GM04504 (cell line): ENCODE measurements at places on chromosomes 7 and 10.

- DNase-seq, result no peak
These were observed 39.5 kb downstream of the XRCC2 start for GRCh38 chr7:152636441-152636840.

DNA sequence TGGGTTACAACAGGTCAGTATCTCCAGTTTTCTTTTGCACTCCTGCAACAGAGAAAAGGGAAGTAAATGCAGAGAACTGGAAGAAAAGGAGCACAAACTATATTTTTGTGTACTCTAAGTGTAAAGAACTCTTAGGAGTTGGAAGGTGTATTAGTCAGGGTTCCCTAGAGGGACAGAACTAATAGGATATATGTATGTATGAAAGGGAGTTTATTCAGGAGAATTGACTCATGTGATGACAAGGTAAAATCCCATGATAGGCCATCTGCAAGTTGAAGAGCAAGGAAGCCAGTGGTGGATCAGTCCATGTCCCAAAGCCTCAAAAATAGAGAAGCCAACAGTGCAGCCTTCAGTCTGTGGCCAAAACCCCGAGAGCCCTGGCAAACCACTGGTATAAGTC, 22.6 kb upstream of the RAB18 start:
- DNase-seq, result no peak

DNA sequence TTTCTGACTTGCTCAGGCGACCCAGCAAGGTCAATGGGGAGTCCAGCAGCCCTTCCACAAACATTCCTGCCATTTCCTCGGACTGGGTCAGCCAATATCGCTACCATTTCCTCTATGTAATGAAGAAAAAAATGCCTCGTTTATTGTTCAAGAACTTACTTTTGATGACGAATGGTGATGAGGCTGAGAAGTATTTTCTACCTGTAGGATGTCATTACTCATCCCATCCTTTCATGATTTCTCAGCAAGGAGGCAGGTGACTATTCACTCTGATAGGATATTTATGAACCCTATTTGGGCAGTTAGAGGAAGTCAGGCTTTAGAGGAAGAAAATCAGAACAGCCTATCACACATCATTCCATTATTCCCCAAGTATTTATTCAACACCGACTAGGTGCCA, 178.6 kb downstream of the FANK1 start:
- DNase-seq, result no peak

GRCh38 chr10:27541796-27542729, 38.0 kb downstream of the RAB18 start:
- no peak for DNase-seq

GRCh38 chr10:13890233-13891127, 303.7 kb downstream of the PRPF18 start:
- DNase-seq, result no peak

DNA sequence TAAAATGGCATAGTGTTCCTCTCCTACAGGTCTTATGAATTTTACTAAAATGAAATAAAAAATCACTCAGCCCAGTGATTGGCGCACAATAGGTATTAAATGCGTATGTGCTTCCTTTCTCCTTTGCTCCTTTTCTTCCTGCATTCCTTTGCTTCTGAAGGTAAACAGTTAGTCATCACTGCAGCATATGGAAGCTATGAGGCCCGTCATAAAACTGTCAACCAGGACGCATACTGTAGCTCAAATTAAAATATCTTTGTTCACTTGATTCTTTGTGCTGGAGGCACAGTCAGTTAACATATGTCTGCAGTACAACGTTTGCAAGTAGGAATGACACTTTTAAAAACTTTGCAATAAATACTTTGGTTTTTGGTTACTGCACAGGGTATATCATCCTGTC, 374.7 kb downstream of the TCERG1L start:
- no peak for DNase-seq

- DNase-seq, result peak; percentile 2
These were observed 355.9 kb upstream of the FZD8 start for GRCh38 chr10:35998026-35998425.

DNA sequence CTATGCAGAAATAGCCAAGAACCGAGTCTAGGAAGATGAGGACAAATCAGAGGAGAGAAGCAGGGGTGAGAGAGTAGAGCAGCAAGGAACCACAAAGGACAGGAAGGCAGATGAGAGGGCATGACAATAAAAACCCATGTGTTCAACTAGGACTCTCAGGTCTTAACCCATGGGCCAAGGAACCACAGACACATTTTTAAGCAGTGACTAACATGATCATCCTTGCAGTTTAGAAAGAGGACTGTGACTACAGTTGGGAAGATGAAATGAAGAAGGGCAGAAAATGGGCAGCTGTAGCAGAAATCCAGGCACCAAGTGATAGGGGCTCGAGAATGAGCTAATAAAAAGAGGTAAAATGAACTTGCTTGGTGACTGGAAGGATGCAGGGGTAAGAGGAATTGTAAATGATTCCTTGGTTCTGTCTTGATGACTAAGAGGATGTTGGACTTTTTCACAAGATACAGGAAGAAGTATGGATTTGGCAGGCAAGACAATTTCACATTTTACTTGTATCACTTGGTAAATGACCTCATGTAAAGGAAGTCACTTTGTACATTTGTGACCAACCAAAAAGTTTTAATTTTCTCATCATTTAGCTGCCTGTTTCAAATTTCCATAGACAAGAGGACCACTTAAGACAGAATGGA, 22.8 kb downstream of the SGMS1 start:
- DNase-seq, result no peak

- DNase-seq, result no peak
These were observed 18.7 kb upstream of the DDIT4 start for GRCh38 chr10:72254813-72255568.

- no peak for DNase-seq
These were observed 91.0 kb upstream of the COL1A2 start for GRCh38 chr7:94303695-94304094.

GRCh38 chr7:6271694-6272440, 557 bp downstream of the CYTH3 start:
- DNase-seq, result no peak

DNA sequence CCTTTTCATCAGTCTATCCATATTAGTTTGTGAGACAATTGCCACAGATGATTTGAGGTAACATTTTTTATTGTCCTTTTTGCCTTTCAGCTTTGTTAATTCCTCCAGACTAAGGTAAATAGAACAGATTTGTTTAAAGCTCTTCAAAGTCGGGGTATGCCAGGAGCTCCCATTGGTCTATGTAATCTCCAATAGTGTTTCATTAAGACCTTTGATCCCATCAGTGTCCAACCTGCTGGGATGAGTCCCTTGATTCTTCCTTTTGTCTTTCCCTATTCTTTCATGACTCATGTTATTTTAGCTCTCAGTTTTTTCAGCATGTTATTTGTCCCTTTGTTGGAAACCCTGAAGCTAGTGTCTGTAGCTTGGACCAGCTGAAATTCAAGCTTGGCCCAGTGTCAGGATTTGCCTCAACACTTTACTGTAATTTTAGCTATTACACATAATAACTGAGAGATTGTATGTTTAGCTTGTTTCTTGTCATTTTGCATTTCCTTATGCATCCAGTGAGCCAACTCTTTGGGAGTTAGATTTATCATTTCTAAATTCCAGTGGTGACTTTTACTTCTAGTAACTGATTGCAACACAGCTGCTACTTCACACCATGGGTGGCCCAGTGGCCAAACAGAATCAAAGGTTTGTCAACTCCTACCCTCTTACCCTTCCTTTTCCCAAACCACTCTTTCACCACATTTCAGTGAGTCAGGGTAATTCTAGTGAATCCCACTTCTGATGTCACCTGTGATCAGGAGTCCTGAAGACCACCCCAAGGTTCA, 15.3 kb downstream of the AGBL3 start:
- no peak for DNase-seq

GRCh38 chr10:9470581-9470980, 1416.1 kb downstream of the GATA3 start:
- DNase-seq, result no peak

DNA sequence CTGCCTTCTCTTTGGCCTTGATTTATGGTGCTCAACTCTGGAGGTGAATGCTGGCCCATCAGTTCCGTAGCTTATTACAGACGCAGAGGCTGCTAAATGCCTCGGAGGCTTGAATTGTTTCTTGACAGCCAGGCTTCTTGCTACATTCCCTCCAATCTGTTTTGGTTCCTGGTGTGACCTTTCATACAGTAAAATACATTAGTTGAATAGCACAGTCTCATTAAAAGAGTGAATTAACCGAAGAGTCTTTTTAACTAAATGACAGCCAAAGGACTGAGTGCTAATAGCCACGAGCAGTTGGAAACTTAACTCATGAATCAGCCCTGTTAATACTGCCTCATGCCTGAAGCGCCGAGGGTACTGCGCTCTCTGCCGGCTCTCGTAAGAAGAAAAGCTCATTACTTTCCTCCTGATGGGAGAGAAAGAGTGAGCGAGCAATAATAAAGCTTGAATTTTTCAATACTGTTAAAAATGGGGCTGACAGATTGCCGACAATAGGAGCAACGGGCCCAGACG, 236.4 kb upstream of the GPR26 start:
- DNase-seq, result no peak

GRCh38 chr7:21550821-21551531, 8.1 kb downstream of the DNAH11 start:
- no peak for DNase-seq

GRCh38 chr7:130383187-130383980, 3.1 kb downstream of the CPA1 start:
- no peak for DNase-seq

- DNase-seq, result peak; percentile 64
These were observed 95.5 kb downstream of the CTBP2 start for GRCh38 chr10:125064681-125065492.

DNA sequence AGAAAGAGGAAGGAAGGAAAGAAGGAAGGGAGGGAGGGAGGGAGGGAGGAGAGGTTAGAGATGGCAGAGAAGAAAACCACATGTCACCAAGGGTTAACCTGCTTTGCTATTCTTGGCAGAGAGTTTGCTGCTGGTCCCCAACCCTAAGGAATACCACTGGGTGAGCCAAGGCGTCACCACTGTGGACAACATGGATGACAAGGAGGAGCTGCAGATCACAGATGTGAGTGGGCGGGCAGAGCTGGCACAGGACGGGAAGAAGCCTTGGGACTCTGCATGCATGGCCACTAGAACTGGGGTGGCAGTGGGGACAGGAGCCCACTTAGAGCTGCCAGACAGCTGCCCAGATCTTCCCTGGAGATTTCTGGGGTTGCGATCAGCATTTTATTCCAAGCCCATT, 17.2 kb upstream of the MYH16 start:
- no peak for DNase-seq

GRCh38 chr7:33066771-33067170, 4.2 kb upstream of the NT5C3A start:
- DNase-seq, result no peak

GRCh38 chr10:119805702-119806230, 66.9 kb downstream of the MCMBP start:
- DNase-seq, result no peak

DNA sequence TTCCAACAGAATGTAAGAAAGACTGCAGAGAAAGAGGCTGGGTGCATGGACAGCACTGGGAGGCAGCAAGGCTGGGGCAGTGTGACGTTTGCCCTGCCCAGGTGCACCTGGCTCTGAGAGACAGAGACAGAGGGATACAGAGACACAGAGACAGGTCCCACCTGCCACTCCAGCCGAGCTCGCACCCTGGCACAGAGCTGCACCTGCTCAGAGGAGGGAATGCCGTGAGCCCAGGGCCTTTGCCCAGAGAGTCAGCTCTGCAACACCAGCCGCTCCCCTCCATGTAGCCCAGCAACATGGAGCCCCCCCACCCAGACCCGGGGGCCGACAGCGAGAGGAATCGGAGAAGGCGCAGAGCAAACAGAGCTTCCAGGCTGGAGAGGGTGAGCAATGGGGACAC, 35.3 kb upstream of the PROSER2 start:
- DNase-seq, result no peak

DNA sequence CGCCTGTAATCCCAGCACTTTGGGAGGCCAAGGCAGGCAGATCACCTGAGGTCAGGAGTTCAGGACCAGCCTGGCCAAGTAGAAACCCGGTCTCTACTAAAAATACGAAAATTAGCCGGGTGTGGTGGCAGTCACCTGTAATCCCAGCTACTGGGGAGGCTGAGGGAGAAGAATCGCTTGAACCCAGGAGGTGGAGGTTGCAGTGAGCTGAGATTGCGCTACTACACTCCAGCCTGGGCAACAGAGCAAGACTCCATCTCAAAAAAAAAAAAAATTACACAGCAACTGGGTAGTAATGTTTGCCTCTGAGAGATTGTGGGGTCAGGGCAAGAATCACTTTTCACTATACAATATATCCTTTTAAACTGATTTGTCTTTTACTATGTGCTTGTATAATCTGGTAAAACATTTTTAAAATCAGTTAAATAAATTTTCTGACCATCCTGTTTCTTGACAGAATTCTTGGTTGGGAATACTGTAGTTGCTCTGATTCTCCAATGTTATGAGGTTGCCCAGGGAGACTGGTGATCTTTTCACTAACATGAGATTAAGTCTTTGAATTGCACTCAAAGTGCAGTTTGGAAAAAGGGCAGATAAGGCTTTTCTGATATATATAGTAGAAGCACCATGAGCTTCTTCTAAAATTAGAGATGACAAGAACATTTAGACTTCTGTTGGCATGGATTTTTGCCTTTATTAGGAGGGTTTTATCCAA, 1.5 kb downstream of the ENTPD7 start:
- DNase-seq, result no peak

DNA sequence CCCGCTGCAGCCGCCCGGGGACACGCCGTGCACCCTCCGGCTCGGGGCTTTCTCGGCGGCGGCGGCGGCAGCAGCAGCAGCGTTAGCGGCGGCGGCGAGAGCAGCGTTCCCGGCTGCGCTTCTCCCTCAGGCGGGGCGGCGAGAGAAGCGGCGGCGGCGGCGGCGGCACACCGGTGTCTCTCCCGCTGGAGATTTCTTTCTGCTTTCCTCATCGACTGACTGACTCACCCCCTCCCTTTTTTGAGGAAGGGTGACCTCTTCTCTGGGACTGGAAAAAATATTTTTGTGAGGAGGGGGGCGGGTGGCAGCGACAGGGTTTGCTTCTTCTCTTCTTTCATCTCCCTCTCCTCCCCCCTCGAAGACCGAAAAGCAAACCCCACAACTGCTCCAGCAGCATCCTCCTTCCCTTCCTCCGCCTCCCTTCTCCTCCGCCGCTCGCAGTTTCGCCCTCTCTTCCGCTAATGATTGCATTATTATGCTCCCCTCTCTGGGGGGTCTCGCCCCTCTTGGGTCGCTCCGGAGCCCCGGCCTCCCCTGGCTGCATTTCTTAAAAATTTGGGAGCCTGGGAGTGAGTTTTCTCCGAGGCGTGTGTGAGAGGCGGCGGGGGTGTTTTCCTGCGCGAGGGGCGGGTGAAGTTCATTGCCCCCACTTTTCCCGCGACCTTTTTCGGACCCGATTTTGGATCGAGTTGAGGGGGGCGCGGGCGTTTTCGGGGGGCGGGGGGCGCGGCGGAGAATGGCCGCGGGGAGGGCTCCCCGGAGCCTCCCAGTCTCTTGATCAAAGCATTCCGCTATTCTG, 411 bp downstream of the AUTS2 start:
- DNase-seq, result no peak
